ENCODE measurements at places on chromosomes 5 and 9. TPM values are rescaled to one million over a fixed set of nuclear protein-coding genes. Genes with fewer than 3 reads are reported as not detected.

- no peak overlapping the region for H3K4me3 ChIP-seq
- no peak for DNase-seq
- H3K27ac ChIP-seq = peak overlapping the region; percentile 17
- no peaks in the 10 kb centered on the region for H3K27me3 ChIP-seq
- peaks cover 88% of the 10 kb centered on the region for H3K36me3 ChIP-seq
- H3K4me1 ChIP-seq = peaks cover 27% of the 10 kb centered on the region
These were observed 67.1 kb downstream of the GRAMD2B start for GRCh38 chr5:126490167-126490940.

The LRRC19 gene
- total RNA-seq = not detected

- H3K27ac ChIP-seq = no peak overlapping the region
- DNase-seq = peak; percentile 43
- H3K36me3 ChIP-seq = no peaks in the 10 kb centered on the region
- no peak overlapping the region for H3K4me3 ChIP-seq
- no peaks in the 10 kb centered on the region for H3K27me3 ChIP-seq
- H3K4me1 ChIP-seq = no peaks in the 10 kb centered on the region
These were observed 169.0 kb upstream of the PANK3 start for GRCh38 chr5:168747987-168748777.

The CTSL gene
- 116 TPM for total RNA-seq

- H3K27ac ChIP-seq = no peak overlapping the region
- DNase-seq = no peak
- H3K4me3 ChIP-seq = no peak overlapping the region
- H3K4me1 ChIP-seq = no peaks in the 10 kb centered on the region
- no peaks in the 10 kb centered on the region for H3K36me3 ChIP-seq
These were observed 62.7 kb downstream of the PCSK5 start for GRCh38 chr9:75953218-75953617.

The GHR gene
- total RNA-seq = 12.9 TPM

The FCN1 gene
- total RNA-seq = 2.9 TPM

- no peaks in the 10 kb centered on the region for H3K27me3 ChIP-seq
- peaks cover 63% of the 10 kb centered on the region for H3K4me1 ChIP-seq
- no peak overlapping the region for H3K4me3 ChIP-seq
- H3K36me3 ChIP-seq = peaks cover 56% of the 10 kb centered on the region
- peak overlapping the region; percentile 30 for H3K27ac ChIP-seq
These were observed 8.2 kb downstream of the NDUFA8 start for GRCh38 chr9:122151267-122151828.

GRCh38 chr5:148969291-148969690, 93.6 kb downstream of the SH3TC2 start:
- H3K4me3 ChIP-seq = no peak overlapping the region
- DNase-seq = no peak
- H3K27ac ChIP-seq = peak overlapping the region; percentile 66
- H3K4me1 ChIP-seq = peaks cover 71% of the 10 kb centered on the region
- H3K27me3 ChIP-seq = no peaks in the 10 kb centered on the region
- H3K36me3 ChIP-seq = no peaks in the 10 kb centered on the region

DNA sequence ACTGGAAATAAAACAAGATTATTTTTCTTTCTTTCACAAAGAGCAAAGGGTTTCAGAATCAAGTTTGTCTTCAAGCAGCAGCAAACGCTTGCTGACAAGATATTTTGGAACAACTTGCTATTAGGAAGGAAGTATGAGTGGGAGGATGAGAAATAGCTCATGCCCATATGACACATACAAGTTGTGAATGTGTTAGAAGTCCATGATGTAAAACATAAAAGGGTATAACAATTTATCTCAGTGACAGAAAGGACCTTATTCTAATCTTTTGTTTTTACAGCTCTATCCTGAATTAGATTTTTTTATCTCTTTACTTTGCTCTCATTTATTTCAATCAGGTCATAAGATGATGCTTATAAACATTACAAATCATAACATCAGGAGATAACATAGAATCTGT, 516.6 kb upstream of the MEF2C start:
- H3K27me3 ChIP-seq = no peaks in the 10 kb centered on the region
- no peaks in the 10 kb centered on the region for H3K36me3 ChIP-seq
- H3K4me3 ChIP-seq = no peak overlapping the region

The CEP78 gene
- 3.4 TPM for total RNA-seq

DNA sequence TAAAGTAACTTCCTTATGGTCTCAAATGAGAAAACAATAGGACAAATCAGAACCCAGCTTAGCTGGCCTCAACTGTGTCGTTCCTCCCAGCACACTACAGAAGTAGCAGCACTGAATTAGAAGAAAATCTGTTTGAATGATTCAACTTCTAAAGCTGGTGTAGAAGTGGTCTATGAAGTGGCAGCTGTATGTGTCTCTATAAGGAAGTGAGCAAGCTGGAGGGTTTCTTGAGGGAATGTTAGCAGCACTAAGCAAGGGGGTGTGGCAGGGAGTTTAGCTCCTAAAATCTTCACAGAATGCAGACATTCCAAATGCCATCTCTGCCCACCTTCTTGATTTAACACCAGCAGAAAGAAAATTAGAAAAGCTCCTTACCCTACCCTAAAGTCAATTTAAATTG, 4.1 kb downstream of the KLF9 start:
- no peak for DNase-seq
- no peaks in the 10 kb centered on the region for H3K27me3 ChIP-seq
- peak overlapping the region; percentile 100 for H3K27ac ChIP-seq
- no peaks in the 10 kb centered on the region for H3K36me3 ChIP-seq

Measured in left ventricle myocardium inferior (tissue), 1 donor.